ENCODE measurements at places on chromosomes 3 and 15.
A peak's percentile ranks its signal among the peaks of the same experiment; 100 is the strongest.

GRCh38 chr3:9279966-9280365 lies 30.5 kb upstream of the SRGAP3 start:
- no peak for DNase-seq

DNA sequence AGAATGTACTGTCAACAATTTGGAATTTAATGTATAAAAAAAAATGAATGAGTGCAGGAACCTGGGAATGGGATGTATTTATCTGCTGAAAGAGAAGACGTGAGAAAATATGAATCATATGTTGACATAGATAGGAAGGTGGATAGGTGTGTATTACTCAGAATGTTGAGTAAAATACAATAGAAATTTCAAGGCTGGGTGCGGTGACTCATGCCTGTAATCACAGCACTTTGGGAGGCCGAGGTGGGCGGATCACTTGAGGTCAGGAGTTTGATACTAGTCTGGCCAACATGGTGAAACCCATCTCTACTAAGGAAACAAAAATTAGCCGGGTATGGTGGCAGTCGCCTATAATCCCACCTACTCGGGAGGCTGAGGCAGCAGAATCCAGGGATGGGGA lies 202.8 kb downstream of the CADM2 start:
- DNase-seq, result no peak

DNA sequence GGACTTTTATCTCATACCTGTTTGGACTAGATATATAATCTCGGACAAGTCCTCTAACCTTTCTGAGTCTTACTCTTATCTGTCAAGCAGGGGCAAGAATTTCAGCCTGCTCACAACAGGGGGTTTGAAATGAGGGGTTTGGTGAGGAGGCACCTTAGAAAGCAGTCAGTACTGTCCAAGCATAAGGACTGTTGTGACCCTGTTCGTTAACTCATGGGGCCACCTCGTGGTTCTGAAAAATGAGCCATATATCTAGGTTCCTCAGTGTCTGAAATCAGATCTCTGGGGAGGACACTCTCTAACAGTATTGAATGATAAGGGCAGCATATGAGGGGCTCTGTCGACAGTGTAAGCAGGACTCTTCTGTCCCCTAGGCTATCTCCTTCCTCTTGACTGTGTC lies 7.2 kb upstream of the TIMP4 start:
- DNase-seq, result no peak

DNA sequence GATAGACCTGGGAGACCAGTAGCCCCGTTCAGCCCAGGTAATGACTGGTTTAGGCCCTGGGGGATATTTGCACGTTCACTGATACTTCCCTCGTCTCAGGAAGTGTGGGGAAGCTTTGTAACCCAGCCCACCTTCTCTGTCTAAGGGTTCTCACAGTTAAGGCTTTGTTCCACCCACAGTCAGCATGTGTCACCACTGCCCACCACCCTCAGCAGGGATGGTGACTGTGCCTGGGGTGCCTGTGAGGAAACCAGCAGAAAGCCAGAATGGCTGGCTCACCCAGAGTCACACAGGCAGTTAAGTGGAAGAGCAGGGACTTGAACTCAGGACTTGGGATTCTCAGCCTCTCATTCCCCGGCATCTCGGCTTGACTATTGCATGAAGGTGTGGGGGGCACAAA lies 5.2 kb downstream of the KBTBD13 start:
- DNase-seq, result peak; percentile 48

- DNase-seq, result no peak
Observed at GRCh38 chr3:15505479-15506165, 15.9 kb downstream of the COLQ start.

GRCh38 chr3:120280026-120280425 lies 5.0 kb downstream of the GPR156 start:
- DNase-seq, result no peak

DNA sequence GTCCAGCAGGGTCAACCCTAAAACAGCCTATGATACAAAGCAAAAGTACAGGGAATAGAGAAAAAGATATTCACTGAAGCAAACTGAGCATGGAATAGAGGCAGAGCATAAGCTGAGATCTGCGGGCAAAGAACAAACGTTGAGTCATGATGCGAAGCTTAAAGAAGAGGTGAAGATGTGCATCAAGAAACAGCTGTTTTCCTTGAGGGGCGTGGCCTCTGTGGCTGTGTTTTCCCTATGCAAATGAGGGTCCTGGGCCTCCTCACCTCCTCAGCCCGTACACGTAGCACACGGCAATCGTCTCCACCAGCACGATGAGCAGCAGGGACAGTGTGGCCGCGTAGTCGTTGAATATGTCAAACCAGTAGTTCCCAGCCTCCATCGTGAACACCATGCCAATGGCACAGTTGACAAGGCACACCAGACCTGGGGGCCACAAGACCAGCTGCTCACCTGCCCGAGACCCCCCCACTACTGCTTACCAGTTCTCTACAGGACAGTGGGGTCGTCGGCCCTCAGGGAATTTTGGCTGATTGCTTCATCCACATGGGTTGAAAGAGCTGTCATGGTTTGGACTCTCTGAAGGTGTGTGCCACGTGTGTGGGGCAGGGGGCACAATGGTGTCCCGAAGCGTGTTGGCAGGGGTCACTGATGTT lies 33.6 kb downstream of the SLC6A20 start:
- no peak for DNase-seq

GRCh38 chr3:158600787-158601186 lies 29.8 kb downstream of the MLF1 start:
- no peak for DNase-seq

DNA sequence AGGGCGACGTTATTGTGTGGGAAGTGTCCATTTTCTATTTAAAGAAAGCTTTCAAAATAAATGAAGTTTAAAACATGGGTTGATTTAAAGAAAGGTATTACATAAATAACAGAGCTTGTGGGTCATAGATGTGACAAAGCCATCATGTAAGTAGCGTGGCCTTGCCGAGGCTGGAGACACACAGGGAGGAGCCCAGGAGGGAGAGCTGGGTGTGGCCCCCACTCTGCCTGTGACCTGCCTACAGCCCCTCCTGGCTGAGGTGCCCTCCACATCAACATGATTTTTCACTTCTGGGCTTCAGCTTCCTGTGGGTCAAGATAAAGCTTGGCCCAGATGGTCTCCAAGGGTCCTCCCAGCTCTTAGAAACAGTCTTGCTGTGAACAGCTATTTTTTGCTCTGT lies 12.5 kb upstream of the MGLL start:
- DNase-seq, result no peak

GRCh38 chr3:188680189-188680588 lies 491.6 kb upstream of the TPRG1 start:
- DNase-seq, result no peak

DNA sequence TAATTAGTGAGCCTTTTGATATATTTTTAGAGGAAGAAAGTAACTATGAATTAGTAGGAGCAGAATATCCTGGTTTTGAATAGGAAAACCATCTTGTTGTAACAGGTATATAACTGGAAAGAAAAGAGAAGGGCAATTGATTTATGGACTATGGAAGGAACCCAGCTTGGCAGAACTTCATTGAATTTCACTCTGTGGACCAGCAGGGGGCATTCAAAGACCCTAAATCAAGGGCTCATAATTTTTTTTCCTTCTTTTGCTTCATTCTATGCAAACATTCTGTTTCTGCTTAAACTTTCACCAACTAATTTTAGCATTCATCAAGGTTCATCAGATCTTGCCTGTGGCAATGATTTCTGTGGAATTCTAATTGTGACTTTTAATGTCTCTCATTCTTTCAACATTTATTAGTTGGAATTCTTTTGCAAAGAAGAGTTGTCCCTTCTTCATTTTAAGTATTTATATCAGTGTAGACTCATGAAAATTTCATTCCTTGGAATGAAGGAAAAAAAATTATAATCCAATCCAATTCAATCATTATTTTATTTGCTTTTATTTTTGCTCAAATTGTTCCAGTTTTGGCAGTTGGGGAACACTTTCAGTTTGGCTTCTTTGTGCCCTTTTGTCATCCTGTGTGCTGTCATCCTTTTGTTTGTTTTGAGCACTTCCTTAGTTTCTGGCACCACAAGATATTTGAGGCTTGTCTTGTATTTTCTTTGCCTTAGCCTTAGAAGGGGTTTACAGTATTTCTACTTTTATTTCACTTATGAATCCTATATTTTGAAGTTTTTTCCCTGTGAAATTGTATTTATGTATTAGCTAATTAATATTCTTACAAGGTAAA lies 30.4 kb downstream of the NXPE3 start:
- DNase-seq, result no peak

DNA sequence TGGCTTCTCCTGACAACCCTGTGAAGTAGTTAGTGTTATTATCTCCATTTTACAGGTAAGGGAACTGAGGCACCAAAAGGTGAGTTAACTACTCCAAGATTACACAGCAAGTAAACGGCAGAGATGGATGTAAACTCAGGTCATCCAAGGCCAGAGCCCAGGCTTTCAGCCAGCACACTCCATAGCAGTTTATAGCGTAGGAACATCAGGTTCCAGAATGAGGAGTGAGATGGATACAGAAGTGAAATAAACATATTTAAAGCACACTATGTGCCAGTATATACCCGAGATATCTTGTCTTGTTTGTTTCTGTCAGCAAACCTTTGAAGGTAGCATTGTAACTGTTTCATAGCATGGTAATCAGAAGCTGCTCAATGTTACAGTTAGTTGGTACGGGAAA lies 279.0 kb downstream of the OXSM start:
- DNase-seq, result no peak

DNA sequence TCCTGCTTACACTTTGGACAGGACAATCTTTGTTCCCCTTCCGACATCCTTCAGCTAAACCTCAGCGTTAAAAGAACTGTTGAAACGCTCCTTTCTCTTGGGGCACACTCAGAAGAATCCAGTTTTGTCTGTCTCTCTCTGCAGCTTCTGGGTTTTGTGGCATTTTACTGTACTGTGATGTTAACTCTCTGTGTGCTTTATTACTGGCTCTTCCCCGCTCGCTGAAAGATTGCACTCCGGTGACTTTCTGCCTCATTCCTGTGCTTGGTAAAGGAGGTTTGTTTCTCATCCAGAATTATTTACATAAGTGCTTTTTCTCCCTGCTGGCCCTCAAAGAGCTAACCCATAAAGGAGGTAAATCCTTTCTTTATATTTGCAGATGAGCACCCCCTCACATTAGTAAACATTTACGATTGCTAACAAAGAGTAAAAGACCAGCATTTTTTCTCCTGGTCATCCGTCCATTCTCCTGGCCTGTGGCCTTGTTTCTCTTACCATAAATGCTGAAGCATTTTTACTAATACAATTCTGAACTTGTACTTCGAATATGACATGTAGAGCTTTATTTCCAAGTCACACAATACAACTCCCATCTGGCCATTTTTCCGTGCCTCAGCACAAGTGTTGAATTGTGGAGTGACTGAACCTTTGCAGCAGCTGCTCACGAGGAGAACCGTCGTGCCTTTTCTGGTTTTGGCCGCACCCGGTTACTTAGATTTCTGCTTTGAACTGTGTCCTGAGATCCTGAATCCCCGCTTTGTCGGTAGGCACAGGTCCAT lies 69.3 kb upstream of the RPL35A start:
- DNase-seq, result no peak

DNA sequence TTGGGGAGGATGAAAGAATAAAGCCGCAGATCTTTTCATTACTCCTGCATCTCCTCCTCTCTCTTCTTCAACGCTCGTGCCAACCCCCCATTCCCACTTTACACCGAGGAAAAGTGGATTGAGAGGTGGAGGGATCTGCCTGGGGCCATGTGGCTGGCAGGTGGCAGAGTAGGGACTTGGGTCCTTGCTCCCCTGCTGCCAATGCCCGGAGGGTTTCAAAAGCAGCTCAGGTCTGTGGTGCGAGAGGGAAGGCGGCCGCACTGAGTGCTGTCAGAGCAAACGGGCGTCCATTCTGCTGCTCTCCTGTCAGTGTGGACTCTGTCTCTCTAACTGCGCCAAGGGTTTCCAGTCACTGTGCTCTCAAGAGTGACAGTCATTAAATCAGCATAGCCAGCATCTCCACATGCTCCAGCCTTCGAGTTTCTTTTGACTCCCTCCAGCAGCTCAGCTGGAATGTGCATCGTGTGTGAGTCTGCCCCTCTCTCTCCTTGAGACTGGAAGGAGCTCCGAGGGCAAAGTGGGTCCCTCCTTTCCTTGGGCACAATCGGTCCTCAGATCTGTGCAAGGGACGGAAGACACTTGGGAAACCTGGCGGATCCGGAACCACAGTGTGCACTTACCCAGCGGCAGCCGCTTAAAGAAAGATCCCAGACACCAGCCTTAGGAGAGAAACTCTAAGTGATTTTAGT lies 68.6 kb downstream of the VGLL4 start:
- DNase-seq, result no peak

DNA sequence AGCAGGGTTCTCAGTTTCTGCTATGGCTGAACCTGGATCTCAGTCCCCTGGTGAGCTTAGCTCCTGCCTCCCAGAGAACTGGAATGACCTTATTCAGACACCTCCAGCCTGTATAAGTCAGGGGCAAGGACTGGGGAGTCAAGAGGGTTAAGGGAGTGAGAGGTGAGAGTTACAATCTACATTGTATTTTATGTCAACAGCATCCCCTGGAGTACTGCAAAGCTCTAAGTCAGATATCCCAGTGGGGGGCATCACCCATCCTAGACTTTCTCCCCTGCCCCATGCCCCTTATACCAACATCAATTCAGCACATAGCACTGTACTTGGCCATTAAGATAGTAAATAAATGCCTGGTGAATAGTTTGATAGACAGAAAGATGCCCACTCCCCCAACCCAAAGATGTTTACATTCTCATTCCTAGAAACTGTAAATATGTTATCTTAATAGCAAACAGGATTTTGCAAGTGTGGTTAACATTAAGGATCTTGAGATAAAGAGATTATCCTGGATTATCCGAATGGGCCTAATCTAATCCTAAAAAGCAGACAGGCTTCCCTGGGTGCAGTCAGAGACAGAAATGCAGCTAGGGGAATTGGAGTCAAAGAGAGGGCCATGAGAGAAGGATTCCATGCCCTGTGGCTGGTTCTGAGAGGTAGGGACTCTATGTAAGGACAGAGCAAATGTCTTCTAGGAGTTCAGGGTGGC lies 132.3 kb upstream of the RASGRP1 start:
- DNase-seq, result no peak

GRCh38 chr3:30768703-30769550 lies 125.5 kb downstream of the GADL1 start:
- DNase-seq, result peak; percentile 68
